T-helper 2 cell treated with Interferon-gamma antibody and Interleukin-4, amounts not matched to agents 100 ng/mL and 5 ng/mL, for 36 hours (primary cell): ENCODE measurements at places on chromosomes 6 and 20. TPM values are rescaled to one million over a fixed set of nuclear protein-coding genes. Genes with fewer than 3 reads are reported as not detected.

The SLC17A3 gene
- total RNA-seq = 0.55 and 1.2 TPM in 2 replicates

The MOCS1 gene
- total RNA-seq = 0.27 and 0.39 TPM in 2 replicates

The NUDT3 gene
- total RNA-seq = 17.8 and 18.7 TPM in 2 replicates

The MCCD1 gene
- not detected in 2 replicates for total RNA-seq

The BHLHE23 gene
- not detected in 2 replicates for total RNA-seq

The MYMX gene
- not detected in 2 replicates for total RNA-seq

The SLCO4A1 gene
- total RNA-seq = 57.2 and 58.0 TPM in 2 replicates

The LRP11 gene
- 2.9 and 3.4 TPM in 2 replicates for total RNA-seq
